ENCODE measurements at places on chromosomes 5 and 9. TPM values are rescaled to one million over a fixed set of nuclear protein-coding genes. Genes with fewer than 3 reads are reported as not detected.

Gene SHB
- total RNA-seq, result 20.9 TPM

- no peaks in the 10 kb centered on the region for H3K36me3 ChIP-seq
- no peaks in the 10 kb centered on the region for H3K27me3 ChIP-seq
- no peak overlapping the region for H3K27ac ChIP-seq
- no peak for DNase-seq
- no peaks in the 10 kb centered on the region for H3K4me1 ChIP-seq
- H3K4me3 ChIP-seq, result no peak overlapping the region
These were observed 101.7 kb downstream of the LMNB1 start for GRCh38 chr5:126878634-126879033.

DNA sequence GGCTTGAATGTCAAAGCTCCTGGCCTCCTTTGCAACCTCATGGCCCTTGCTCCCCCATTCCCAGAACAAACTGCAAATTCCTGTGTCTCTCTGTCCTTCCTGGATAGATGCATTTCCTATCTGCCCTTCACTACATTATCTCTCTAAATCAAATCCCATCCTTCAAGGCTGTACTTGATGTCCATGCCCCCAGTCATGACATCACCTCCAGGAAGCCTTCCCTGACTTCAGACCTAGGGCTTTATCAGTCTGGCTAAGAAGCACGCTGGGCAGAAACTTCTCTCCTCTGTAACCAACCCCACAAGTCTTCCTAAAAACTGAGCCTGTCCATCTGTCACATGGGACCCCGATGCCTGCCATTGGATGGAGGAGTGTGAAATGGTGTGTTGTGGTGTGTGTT lies 25.7 kb upstream of the TNIP1 start:
- DNase-seq, result no peak
- peak overlapping the region; percentile 64 for H3K27ac ChIP-seq
- no peaks in the 10 kb centered on the region for H3K27me3 ChIP-seq
- peaks cover 35% of the 10 kb centered on the region for H3K4me1 ChIP-seq
- H3K4me3 ChIP-seq, result no peak overlapping the region
- no peaks in the 10 kb centered on the region for H3K36me3 ChIP-seq

DNA sequence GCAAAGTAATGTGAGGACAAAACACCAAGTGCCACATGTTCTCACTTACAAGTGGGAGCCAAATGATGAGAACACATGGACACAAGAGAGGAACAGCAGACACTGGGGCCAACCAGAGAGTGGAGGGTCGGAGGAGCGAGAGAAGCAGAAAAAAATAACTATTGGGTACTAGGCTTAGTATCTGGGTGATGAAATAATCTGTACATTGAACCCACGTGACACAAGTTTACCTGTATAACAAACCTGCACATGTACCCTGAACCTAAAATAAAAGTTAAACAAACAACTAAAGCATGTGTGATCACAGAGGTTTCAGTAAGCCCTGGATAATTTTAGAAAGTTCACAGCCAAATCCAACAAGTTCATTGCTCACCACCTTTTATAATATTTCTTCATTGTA lies 160.1 kb downstream of the TENT4A start:
- no peak overlapping the region for H3K4me3 ChIP-seq
- no peaks in the 10 kb centered on the region for H3K4me1 ChIP-seq
- no peaks in the 10 kb centered on the region for H3K27me3 ChIP-seq

GRCh38 chr5:180648658-180649296 lies 623 bp downstream of the FLT4 start:
- peaks cover 13% of the 10 kb centered on the region for H3K4me1 ChIP-seq
- no peak overlapping the region for H3K27ac ChIP-seq
- H3K27me3 ChIP-seq, result no peaks in the 10 kb centered on the region
- DNase-seq, result no peak

DNA sequence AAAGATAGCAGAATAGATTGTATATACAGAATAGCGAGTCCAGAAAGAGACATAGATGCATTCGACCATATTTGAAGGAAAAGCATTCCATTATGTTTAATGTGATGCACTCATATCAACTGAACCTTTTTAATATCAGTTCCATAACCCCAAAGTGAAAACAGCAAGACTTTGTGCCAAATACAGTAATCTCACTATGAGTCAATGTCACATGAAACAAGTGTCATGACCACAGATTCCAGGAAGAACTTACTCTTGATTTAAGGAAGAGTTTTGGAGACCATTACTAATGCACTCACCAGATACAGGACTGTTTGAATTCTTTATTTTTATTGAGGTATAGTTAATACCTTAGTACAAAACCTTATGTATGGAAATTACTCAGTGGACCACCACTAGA lies 220.5 kb downstream of the SH3GL2 start:
- no peaks in the 10 kb centered on the region for H3K36me3 ChIP-seq
- DNase-seq, result no peak
- H3K4me1 ChIP-seq, result no peaks in the 10 kb centered on the region
- no peak overlapping the region for H3K4me3 ChIP-seq
- H3K27me3 ChIP-seq, result no peaks in the 10 kb centered on the region
- no peak overlapping the region for H3K27ac ChIP-seq

Gene CATSPER3
- not detected for total RNA-seq

Gene GCNT4
- 2.5 TPM for total RNA-seq

GRCh38 chr9:133379153-133380086 lies 3.3 kb downstream of the STKLD1 start:
- H3K27me3 ChIP-seq, result no peaks in the 10 kb centered on the region
- DNase-seq, result no peak
- H3K4me3 ChIP-seq, result no peak overlapping the region
- H3K27ac ChIP-seq, result no peak overlapping the region
- peaks cover 20% of the 10 kb centered on the region for H3K4me1 ChIP-seq

Gene JAKMIP2
- total RNA-seq, result 0.49 TPM

DNA sequence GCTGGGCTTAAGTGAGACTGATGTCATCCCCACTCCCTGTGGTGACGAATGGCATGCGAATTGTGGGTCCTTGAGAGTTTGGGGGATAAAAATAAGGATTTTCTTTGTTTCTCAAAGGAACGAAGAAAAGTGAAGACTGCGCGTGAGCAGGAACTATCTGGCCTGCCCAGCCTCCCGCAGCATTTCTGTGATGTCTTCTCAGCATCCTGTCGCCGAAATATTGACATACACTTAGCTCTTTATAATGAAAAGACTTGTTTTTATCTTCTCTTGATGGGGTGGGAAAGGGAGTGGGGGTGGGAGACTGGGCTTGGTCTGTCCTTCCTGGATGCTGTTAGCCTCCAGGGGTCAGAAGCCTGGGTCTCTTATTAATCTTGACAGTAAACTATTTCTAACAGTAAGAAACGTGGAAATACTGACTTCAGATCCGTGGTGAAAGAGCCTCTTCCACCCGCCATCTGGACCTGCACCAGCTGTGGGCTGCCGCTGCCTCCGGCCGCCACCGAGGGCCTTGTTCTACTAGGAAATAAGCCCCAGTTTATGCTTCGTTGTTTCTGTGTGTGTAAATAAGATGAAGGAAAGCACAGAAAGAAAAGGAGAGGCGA lies 239.6 kb downstream of the FANCC start:
- peak overlapping the region; percentile 78 for H3K27ac ChIP-seq
- H3K4me3 ChIP-seq, result no peak overlapping the region
- H3K4me1 ChIP-seq, result peaks cover 95% of the 10 kb centered on the region
- peaks cover 30% of the 10 kb centered on the region for H3K36me3 ChIP-seq
- H3K27me3 ChIP-seq, result no peaks in the 10 kb centered on the region

- no peaks in the 10 kb centered on the region for H3K27me3 ChIP-seq
- no peaks in the 10 kb centered on the region for H3K4me1 ChIP-seq
- H3K27ac ChIP-seq, result no peak overlapping the region
- no peak for DNase-seq
These were observed 253.6 kb upstream of the VLDLR start for GRCh38 chr9:2367970-2368369.

- H3K27ac ChIP-seq, result no peak overlapping the region
- DNase-seq, result no peak
- no peaks in the 10 kb centered on the region for H3K4me1 ChIP-seq
- H3K36me3 ChIP-seq, result no peaks in the 10 kb centered on the region
- H3K4me3 ChIP-seq, result no peak overlapping the region
- no peaks in the 10 kb centered on the region for H3K27me3 ChIP-seq
These were observed 171.8 kb downstream of the AGTPBP1 start for GRCh38 chr9:85569988-85570387.

DNA sequence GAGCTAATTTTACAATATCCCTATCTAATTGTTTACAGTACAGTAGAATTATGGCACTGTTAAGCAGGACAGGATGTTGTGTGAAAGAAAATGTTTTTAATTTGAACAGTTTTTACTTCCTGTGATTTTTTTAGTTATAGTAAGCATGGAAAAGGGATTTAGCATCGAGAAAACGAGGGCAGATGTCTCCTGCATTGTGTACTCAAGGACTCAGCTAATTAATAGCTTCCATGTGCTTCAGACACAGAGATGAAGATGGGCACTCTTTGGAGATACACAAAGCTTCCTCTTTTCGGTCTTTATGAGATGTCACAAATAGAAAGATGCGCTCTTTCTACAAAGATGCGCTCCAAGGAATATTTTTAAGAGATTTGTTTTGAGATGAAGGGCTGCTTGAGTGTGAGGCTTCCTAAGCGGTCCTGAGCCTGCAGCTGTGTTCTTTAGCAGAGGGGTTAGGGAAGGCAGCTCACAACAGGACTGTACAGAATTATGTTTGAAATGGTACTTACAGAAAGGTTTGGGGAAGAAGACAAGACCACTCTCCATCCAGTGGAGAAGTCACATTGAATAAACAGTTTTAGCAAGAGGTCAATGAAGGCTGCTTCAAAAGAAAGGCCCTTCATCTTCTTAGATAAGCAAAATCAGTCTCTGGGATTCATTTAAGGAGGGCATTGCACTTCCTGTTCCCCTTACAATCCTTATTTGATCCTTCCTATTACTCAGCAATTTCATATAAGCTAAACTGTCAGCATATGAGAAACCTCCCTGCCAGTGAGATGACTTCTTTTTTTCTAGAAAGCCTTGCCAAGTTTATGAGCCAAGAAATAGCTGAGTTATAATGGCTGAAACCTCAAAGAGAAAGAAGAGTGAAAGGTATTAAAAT lies 311.5 kb downstream of the EFNA5 start:
- no peak overlapping the region for H3K4me3 ChIP-seq
- H3K27me3 ChIP-seq, result no peaks in the 10 kb centered on the region
- DNase-seq, result no peak
- H3K4me1 ChIP-seq, result peaks cover 17% of the 10 kb centered on the region

Gene OR1Q1
- total RNA-seq, result not detected
